ENCODE measurements at places on chromosomes 7 and 10. TPM values are rescaled to one million over a fixed set of nuclear protein-coding genes. Genes with fewer than 3 reads are reported as not detected.

DNA sequence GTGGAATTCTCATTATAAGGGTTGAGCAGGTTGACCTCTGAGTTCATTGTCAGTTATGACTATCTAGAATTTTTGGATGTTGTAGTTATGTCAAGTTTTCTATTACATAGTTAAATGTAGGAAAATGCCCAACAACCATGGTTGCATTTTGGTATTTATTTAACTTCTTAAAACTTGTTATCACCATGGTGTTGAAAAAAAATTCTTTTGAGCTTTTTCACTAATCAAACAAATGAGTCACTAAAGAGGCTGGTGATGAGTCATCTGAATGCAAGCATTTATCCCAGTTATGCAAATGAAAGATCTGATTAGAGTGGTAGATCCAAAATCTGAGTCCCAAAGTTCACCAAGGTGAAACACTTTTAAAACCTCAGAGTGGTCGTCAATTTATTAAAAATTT is 624.7 kb upstream of the IGFBP3 start:
- no peaks in the 10 kb centered on the region for H3K4me1 ChIP-seq
- no peak overlapping the region for H3K4me3 ChIP-seq
- DNase-seq = no peak
- no peaks in the 10 kb centered on the region for H3K36me3 ChIP-seq
- no peak overlapping the region for H3K27ac ChIP-seq

BMS1 gene
- 17.7 TPM for total RNA-seq

LUC7L2 gene
- 133 TPM for total RNA-seq

DNA sequence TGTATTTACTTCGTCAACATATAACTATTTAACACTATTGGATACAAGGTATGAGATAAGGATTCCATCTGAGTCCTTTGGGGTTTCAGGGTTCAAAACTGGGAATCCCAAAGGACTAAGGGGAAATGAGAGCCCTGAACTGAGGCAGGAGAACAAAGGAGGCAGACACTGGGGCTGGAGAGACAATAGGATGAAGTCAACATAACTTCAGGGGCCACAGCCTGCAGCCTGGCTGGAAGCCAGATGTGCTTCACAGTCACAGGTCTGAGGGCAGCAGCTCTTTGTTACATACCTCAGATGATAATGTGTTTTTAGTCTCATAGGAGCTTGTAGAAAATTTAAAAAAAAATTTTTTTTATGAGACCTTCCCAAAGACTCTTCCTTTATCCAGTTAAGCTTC is 73.3 kb downstream of the NRF1 start:
- DNase-seq = peak; percentile 47
- H3K4me1 ChIP-seq = no peaks in the 10 kb centered on the region
- H3K36me3 ChIP-seq = no peaks in the 10 kb centered on the region
- H3K4me3 ChIP-seq = no peak overlapping the region
- no peaks in the 10 kb centered on the region for H3K27me3 ChIP-seq

HBP1 gene
- 135 TPM for total RNA-seq

WDFY4 gene
- 1.4 TPM for total RNA-seq

AASS gene
- 39.5 TPM for total RNA-seq

GRCh38 chr7:149070372-149071125 is 20.0 kb downstream of the ZNF786 start:
- no peak overlapping the region for H3K27ac ChIP-seq
- no peak overlapping the region for H3K4me3 ChIP-seq
- H3K36me3 ChIP-seq = peaks cover 19% of the 10 kb centered on the region
- peaks cover 3% of the 10 kb centered on the region for H3K4me1 ChIP-seq
- no peak for DNase-seq
- H3K27me3 ChIP-seq = no peaks in the 10 kb centered on the region

NXPH1 gene
- total RNA-seq = not detected

GRCh38 chr10:24208661-24209431 is at the start of gene KIAA1217:
Gene KIAA1217 (plus strand): TSS chr10:24209138. CDS start chr10:24209194, 56 bp downstream.
- H3K36me3 ChIP-seq = no peaks in the 10 kb centered on the region
- no peak within 1 kb of the TSS for H3K4me3 ChIP-seq
- H3K27ac ChIP-seq = peak within 1 kb of the TSS; percentile 99
- H3K27me3 ChIP-seq = no peaks in the 10 kb centered on the region

TRPV5 gene
- not detected for total RNA-seq

DNA sequence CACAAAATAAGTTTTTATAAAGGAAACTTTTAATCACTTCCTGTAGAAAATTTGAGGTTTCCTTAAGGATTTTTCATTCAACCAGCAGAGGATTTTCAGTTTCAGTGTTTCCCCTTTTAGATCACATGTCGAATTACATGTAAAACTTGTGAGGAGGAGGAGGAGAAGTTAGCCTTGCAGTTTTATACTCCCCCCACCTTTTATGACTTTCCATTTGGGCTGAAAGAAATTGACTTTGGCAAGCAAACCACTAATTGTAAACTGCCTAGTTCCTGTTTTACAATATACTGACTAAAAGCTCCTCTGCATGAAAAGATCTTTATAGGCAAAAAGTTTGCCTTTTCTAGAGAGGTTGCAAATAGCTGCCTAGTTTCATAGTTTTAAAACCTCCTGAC is 3.0 kb downstream of the BAMBI start:
- no peaks in the 10 kb centered on the region for H3K36me3 ChIP-seq
- peaks cover 14% of the 10 kb centered on the region for H3K4me1 ChIP-seq
- no peaks in the 10 kb centered on the region for H3K27me3 ChIP-seq
- no peak overlapping the region for H3K27ac ChIP-seq
- no peak for DNase-seq

IRF5 gene
- total RNA-seq = 6.0 TPM

GRCh38 chr7:117019786-117020590 is 66.7 kb downstream of the ST7 start:
- H3K4me1 ChIP-seq = peaks cover 26% of the 10 kb centered on the region
- no peaks in the 10 kb centered on the region for H3K36me3 ChIP-seq
- DNase-seq = peak; percentile 60
- H3K4me3 ChIP-seq = no peak overlapping the region

SFMBT2 gene
- 7.1 TPM for total RNA-seq

- no peaks in the 10 kb centered on the region for H3K36me3 ChIP-seq
- no peaks in the 10 kb centered on the region for H3K27me3 ChIP-seq
- no peak overlapping the region for H3K4me3 ChIP-seq
- DNase-seq = no peak
- no peak overlapping the region for H3K27ac ChIP-seq
These were observed 782 bp downstream of the POU6F2 start for GRCh38 chr7:38978491-38978890.
